ENCODE measurements at places on chromosomes 6 and 20.
A peak's percentile ranks its signal among the peaks of the same experiment; 100 is the strongest.

GRCh38 chr6:32168807-32169591 is 4.6 kb downstream of the EGFL8 start:
- DNase-seq, result no peak

- DNase-seq, result no peak
Measured at GRCh38 chr6:99660206-99660605, 53.6 kb downstream of the PRDM13 start.

DNA sequence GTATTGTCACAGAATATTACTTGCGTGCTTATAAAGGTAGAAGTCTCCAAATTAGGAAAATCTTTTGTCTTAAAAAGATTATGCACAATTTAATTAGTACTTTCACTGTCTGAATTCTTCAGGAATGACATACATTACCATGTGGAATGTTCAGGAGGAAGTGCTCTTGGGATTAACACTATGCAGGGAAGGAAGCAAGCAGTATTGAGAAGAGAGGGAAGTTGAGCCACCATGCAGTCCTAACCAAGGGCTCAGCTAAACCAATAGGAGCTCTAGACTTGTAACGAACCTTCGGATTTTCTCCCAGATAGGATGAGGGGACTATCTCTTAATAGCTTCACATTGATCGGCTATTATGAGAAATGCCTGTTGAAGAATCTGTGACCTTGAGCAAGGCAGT is 918.4 kb upstream of the MANEA start:
- no peak for DNase-seq

GRCh38 chr20:25580711-25581110 is 4.6 kb downstream of the NINL start:
- no peak for DNase-seq

- DNase-seq, result peak; percentile 49
Measured at GRCh38 chr20:63552481-63553249, 1.3 kb upstream of the FNDC11 start.

GRCh38 chr20:62368392-62368975 is 1.4 kb upstream of the LAMA5 start:
- no peak for DNase-seq

GRCh38 chr6:41344876-41345275 is 9.5 kb downstream of the NCR2 start:
- no peak for DNase-seq

GRCh38 chr6:21664314-21665109 is 71.0 kb downstream of the SOX4 start:
- DNase-seq, result no peak

DNA sequence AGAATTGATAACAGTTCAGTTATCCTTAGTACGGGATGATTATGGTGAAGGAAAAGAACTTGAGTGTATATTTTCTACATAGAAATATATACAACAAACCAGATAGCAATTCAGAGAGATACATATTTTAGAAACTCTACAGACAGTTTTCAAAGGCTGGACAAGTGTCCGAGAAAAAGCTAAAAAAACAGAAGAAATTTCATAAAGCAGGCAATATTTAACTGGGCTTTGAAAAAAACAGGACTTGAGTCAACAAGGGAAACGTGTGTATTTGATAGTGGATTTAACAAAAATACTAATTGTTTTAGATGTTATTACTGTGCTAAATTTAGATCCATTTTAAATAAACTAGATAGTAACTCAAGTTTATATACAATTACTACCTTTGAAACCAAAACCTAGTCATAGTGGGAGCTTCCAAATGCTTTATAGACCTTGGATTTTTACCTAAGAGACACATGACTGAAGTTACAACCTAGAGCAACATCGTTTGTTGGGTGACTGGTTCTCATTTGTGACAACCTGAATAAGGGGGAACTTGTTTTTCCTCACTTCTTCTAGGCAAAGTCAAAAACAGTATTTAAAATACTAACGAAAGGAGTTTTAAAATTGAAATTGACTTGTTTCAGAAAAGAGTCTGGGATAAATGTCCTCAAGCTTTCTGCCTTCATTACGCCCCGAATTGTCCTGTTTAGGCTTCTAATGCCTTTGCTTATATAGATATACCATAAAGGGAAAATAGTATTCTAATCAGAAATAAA is 116.7 kb upstream of the PRSS16 start:
- no peak for DNase-seq

GRCh38 chr6:34300332-34300751 is 51.5 kb upstream of the SMIM29 start:
- DNase-seq, result peak; percentile 81

DNA sequence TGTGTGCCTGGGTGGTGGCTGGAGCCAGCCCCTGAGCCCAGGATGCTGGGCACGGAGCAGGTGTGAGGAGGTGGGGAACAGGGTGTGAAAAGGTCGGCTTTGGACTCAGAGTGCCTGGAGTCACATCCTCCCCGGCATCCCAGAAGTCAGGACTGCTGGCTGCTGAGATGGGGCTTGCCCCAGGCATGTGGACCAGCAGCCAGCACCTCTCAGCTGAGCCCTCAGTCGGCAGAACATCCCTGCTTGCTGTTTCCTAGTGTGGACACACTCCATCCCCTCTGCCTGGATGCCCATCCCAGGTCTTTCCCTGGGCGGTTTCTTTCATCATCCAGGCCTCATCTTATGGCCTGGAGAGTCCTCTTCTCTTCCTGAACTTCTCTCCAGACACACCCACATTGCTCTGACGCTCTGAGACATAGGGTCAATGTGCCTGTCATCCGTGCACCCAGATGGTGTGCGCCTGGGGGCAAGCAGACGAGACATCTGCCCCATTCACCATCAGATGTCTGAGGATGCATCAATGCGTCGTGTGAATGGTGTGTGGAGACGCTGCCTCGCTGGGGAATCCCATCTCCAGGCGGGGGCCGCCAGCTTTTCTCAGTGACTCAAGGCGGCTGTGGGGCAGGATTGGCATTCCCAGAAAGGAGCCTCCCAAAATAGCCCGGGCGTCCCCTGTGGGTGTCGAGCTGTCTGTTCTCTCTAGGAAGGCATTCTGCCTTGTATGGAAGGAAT is 104.2 kb downstream of the SYCP2 start:
- DNase-seq, result no peak

DNA sequence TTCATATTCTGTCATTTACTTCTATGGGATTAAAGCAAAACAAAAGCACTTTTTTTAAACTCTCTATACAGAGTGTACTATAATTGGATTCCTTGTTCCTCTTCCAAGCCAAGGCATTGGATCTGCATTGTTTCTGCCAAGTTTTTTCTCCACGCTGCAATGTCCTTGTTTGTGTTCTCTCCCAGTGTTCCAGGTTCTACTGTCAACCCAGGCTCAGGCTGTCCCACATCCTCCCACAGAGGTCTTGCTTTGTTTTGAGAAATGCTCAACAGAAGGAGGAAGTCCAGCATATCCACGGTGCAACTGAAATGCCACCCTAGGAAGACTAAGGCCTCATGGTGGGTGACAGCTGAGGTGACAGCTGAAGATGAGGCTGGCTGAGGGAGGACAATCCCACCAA is 287.1 kb upstream of the PRDM1 start:
- DNase-seq, result peak; percentile 49

DNA sequence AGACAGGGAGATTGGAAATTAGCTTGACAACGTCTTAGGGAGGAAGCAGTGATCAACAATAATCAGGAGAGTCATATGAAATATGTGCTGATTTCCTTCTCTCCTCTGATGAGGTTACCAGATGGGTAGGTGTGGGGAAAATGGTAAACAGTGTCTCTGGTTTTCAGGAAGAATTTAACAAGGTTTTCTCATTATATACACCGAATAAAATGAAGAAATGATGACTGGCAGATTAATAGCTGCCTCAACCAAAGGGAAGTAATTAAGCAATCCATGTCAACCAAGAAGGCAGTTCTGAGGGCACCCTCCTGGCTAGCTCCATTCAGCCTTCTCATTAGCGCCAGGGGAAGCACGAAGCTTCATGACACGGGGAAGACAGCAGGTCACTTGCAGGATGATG is 12.7 kb upstream of the RAMACL start:
- peak; percentile 18 for DNase-seq

GRCh38 chr6:147586044-147586443 is 77.6 kb downstream of the SAMD5 start:
- no peak for DNase-seq
